H9 (cell line): ENCODE measurements at places on chromosomes 3 and 15. TPM values are rescaled to one million over a fixed set of nuclear protein-coding genes. Genes with fewer than 3 reads are reported as not detected.

DNA sequence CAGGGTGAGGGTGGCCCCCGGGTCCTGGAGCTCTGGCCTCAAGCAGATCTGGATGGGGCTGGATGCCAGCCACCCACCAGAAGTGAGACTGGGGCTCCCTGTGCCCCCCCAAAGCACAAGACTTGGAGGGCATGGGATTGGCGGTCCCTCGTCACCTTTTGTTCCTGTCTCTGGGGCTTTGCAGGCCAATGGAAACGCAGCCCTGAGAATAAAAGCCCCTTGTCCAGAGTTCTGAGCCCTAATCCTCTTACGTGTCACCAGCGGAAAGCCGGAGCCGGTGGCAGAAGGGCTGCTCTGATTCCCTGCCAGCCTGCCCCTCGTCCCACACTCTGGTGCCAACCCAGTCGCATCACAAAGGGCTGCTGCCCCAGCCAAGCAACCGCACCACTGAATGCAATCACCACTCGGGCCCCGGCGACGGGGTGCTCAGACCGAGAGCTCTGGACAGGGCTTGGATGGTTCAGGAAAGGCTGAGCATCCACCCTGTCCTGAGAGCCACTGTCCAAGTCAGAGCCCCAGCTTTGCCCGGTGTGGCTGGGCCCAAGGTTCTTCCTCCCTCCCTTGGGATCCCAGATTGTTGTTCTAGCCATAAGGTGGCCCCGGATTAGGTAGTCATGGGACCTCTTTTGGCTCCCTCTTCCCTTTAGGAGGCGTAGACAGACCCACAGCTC lies 22.8 kb upstream of the ELP6 start:
- H3K4me1 ChIP-seq: no peaks in the 10 kb centered on the region
- H3K4me3 ChIP-seq: no peak overlapping the region
- H3K27ac ChIP-seq: no peak overlapping the region
- H3K36me3 ChIP-seq: no peaks in the 10 kb centered on the region
- DNase-seq: no peak

DNA sequence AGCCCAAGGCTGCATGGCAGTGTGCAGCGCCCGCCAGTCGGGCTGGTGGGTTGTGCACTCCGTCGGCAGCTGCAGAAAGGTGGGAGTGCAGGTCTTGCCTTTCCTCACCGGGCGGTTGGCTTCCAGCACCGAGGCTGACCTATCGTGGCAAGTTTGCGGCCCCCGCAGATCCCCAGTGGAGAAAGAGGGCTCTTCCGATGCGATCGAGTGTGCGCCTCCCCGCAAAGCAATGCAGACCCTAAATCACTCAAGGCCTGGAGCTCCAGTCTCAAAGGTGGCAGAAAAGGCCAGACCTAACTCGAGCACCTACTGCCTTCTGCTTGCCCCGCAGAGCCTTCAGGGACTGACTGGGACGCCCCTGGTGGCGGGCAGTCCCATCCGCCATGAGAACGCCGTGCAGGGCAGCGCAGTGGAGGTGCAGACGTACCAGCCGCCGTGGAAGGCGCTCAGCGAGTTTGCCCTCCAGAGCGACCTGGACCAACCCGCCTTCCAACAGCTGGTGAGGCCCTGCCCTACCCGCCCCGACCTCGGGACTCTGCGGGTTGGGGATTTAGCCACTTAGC lies 4.3 kb downstream of the ISL2 start:
- peaks cover 3% of the 10 kb centered on the region; the same call in 1 of the 2 replicates for H3K4me1 ChIP-seq
- 0 out of 2 replicates have a peak, but pooled peaks cover 2% of the 10 kb centered on the region for H3K36me3 ChIP-seq
- peak; percentile 40 for DNase-seq

- H3K36me3 ChIP-seq: no peaks in the 10 kb centered on the region; the same call in 2 of the 3 replicates
- no peak for DNase-seq
- H3K27me3 ChIP-seq: no peaks in the 10 kb centered on the region
- H3K27ac ChIP-seq: no peak overlapping the region
- peaks cover 6% of the 10 kb centered on the region; the same call in 1 of the 2 replicates for H3K4me1 ChIP-seq
- H3K4me3 ChIP-seq: no peak overlapping the region
These were observed 23.3 kb upstream of the CEMIP start for GRCh38 chr15:80755885-80756284.

GRCh38 chr15:77096541-77096940 lies 25.6 kb upstream of the TSPAN3 start:
- H3K36me3 ChIP-seq: no peaks in the 10 kb centered on the region
- DNase-seq: no peak
- H3K27ac ChIP-seq: no peak overlapping the region
- no peak overlapping the region for H3K4me3 ChIP-seq
- no peaks in the 10 kb centered on the region for H3K4me1 ChIP-seq

Gene KLHL40
- not detected in 2 replicates for total RNA-seq

- H3K36me3 ChIP-seq: no peaks in the 10 kb centered on the region
- DNase-seq: peak; percentile 53
- H3K27me3 ChIP-seq: no peaks in the 10 kb centered on the region
- H3K4me3 ChIP-seq: peak overlapping the region; percentile 77
- peaks cover 3% of the 10 kb centered on the region; the same call in 1 of the 2 replicates for H3K4me1 ChIP-seq
These were observed 1.9 kb downstream of the TNIK start for GRCh38 chr3:171458071-171458863.

Gene ASTE1
- total RNA-seq: 9.7 and 10.1 TPM in 2 replicates

- peak; percentile 92 for DNase-seq
- no peak overlapping the region for H3K4me3 ChIP-seq
- no peaks in the 10 kb centered on the region for H3K36me3 ChIP-seq
- H3K27ac ChIP-seq: peak overlapping the region; percentile 28
- peaks cover 20% of the 10 kb centered on the region; the same call in 1 of the 2 replicates for H3K4me1 ChIP-seq
These were observed 141.3 kb upstream of the PROK2 start for GRCh38 chr3:71926262-71926600.

DNA sequence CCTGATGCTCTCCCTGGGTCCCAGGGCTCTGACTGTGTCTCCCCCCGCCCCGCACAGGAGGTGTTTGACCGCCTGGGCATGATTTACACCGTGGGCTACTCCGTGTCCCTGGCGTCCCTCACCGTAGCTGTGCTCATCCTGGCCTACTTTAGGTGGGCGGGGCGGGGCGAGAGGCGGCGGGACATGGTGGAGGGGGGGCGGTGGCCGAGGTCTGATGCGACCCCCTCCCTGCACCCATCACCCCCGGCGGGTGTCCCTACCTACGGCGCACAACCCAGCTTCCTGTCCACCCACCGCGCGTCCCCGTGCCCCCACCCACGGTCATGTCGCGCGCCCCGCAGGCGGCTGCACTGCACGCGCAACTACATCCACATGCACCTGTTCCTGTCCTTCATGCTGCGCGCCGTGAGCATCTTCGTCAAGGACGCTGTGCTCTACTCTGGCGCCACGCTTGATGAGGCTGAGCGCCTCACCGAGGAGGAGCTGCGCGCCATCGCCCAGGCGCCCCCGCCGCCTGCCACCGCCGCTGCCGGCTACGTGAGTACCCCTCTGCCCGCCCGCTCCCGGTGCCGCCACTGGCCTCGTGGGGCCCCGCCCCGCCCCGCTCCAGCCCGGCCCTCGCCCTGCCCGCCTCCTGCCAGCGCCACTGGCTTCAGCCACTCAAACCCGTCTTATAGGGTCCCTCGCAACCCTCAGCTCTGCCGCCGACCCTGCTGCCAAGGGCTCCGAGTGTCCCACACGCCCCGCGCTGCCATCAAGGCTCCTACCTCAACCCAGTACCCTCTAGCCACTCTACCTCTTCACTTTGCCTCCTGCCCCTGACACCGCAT lies 21.0 kb downstream of the PTH1R start:
- DNase-seq: no peak
- no peaks in the 10 kb centered on the region for H3K4me1 ChIP-seq
- H3K27ac ChIP-seq: no peak overlapping the region
- H3K36me3 ChIP-seq: no peaks in the 10 kb centered on the region

GRCh38 chr15:72685925-72686794 lies at the start of the genes BBS4 and HIGD2B:
Gene BBS4, plus strand, starts transcription at chr15:72686207. Its CDS starts 21 bp downstream, at chr15:72686228.
Gene HIGD2B, minus strand, starts transcription at chr15:72686182. Its CDS starts 9,808 bp downstream, at chr15:72676374.
- peak within 1 kb of the TSS; percentile 92 for H3K4me3 ChIP-seq
- no peaks in the 10 kb centered on the region for H3K27me3 ChIP-seq
- peaks cover 5% of the 10 kb centered on the region; the same call in 1 of the 2 replicates for H3K36me3 ChIP-seq
- peak within 1 kb of the TSS; percentile 72 for H3K27ac ChIP-seq

DNA sequence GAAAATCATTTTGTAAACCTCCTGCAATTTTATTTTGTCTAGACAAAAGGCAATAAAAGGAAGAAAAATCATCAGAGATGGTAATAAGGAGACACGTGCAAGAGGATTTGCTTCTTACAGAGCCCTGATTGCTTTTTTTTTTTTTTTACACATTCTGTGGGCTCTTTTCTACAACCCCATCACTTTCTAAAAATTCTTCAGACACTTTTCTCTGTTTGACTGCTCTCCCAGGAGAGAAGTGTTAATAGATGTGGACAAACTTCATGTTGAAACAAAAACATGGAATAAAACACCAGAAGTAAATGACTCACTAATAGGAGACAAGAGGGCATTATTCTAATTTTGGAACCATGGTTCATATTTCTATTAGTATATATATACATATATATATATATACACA lies 114.4 kb upstream of the TPRG1 start:
- H3K4me3 ChIP-seq: no peak overlapping the region
- no peak for DNase-seq
- H3K4me1 ChIP-seq: no peaks in the 10 kb centered on the region
- no peak overlapping the region for H3K27ac ChIP-seq

Gene ISLR
- 0.11 and 0.35 TPM in 2 replicates for total RNA-seq

DNA sequence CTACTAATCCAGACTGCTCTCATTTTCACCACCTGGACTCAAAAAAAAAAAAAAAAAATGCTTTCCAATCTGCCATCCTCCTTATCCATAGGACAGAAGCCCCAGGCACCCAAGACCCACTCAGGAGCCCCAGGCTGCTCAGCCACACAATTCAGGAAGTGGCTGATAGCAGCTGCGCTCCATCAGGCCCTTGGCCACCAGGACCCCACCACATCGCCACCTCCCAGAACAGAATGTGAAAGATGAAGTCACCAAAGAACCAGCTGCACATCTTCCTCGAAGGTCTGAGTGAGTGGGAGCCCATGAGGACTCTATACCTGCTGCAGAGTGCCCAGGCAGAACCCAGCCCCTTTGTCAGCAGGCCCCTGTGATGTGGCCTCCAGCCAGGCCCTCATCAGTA lies 19.5 kb downstream of the POC1A start:
- H3K36me3 ChIP-seq: peaks cover 52% of the 10 kb centered on the region
- H3K27ac ChIP-seq: no peak overlapping the region
- H3K4me1 ChIP-seq: no peaks in the 10 kb centered on the region
- no peak overlapping the region for H3K4me3 ChIP-seq

GRCh38 chr3:197836244-197836643 lies 45.2 kb downstream of the LRCH3 start:
- no peak overlapping the region for H3K27ac ChIP-seq
- no peak overlapping the region for H3K4me3 ChIP-seq
- peaks cover 70% of the 10 kb centered on the region for H3K36me3 ChIP-seq
- DNase-seq: no peak
- no peaks in the 10 kb centered on the region for H3K27me3 ChIP-seq

DNA sequence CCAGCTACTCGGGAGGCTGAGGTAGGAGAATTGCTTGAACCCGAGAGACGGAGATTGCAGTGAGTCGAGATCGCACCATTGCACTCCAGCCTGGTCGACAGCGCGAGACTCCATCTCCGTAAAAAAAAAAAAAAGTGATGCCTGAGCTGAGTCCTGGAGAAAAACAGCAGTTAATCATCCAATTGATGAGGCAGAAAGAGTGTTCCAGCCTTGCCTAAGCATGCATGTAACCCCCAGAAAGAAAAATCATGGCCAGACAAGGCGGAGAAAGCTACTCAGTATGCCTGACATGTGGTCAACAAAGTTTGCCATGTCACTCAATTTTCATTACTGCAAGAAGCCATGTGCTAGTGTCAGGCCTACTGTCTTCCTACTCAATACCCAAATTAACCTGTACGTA lies 593.1 kb upstream of the MDFIC2 start:
- no peaks in the 10 kb centered on the region for H3K36me3 ChIP-seq
- no peaks in the 10 kb centered on the region for H3K4me1 ChIP-seq
- H3K4me3 ChIP-seq: no peak overlapping the region
- no peaks in the 10 kb centered on the region for H3K27me3 ChIP-seq

Gene GP5
- total RNA-seq: not detected in 2 replicates
